Forelimb muscle (tissue), 1 donor: ENCODE measurements at places on chromosomes 2 and 18.

GRCh38 chr18:77115192-77115953, 17.2 kb downstream of the MBP start:
- no peak for DNase-seq

DNA sequence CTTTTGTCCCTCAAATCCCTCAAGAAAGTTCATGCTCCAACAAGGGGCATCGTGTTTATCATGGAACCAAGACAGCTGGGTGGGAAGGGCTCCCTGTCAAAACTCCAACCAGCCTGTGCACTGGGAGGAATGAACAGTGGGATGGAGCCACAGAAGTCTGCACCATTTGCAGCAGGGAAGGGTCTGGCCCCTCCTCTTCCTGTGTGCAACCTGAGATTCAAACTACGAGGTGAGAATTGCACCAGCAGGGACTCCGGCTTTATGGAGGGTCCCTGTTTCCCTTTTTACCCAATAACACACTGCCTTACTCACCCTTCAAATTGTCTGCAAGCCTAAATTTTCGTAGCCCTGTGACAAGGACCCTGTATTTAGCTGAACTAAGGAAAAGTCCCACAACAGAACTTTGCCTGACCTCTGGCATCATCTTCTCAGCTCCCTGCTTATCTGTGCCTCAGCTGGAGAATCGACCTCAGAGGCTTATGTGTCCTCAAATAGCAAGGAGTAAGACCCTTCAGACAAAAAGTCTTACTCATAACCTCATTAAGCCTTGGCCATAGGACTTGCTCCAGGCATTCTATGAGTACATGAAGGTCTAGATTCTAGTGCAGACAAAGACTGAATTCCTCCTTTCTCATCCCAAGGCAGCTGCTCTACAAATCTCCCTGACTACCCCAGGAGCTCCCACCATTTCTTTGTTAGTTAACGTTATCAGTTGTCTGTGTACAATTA, 178.3 kb upstream of the SERPINE2 start:
- no peak for DNase-seq

- no peak for DNase-seq
These were observed 133.5 kb downstream of the ASXL3 start for GRCh38 chr18:33711514-33711913.

DNA sequence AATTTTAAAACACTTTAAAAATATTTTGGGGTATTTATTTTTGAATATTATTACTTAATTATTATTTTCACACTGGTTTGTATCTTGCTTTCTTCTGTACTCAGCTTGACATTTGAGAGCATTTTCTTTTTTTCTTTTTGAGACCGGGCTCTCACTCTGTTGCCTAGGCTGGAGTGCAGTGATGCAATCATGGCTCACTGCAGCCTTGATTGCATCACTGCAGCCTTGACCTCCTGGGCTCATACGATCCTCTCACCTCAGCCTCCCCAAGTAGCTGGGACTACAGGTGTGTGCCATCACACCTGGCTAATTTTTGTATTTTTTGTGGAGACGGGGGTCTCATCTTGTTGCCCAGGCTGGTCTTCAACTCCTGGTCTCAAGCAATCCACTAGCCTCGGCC, 79.9 kb upstream of the DLX2 start:
- no peak for DNase-seq

DNA sequence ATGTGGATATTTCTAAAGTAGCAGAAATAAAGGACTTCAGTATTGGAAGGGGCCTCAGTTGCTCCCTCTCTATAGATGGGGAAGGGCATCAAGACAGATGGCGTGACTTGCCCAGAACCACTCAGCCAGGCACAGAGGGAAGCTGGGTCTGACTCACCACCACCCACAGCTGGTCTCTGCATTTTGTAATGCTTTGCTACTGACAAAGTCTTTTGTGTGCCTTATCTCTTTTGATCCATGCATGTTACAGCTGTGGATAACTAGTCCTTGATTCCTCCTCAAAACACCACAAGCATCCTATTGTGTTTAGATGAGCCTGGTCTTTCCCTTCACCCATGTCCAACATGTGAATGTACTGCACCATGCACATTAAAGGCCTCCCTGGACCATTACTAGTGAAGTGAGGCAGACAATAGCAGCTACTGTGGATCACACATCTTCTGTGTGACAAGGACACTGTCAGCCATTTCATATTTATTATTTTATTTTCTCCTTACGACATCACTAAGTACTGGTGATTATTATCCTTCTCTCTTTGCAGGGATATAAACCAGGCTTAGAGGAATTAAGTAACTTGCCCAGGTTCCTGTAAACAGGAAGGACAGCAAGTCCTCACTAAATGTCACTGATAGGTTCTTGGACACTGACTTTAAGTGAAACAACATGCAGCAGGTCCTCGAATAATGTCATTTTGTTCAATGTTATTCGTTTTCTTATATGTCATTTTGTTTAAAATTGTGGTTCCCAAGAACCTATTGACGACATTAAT, 29.6 kb upstream of the IL37 start:
- DNase-seq: no peak

DNA sequence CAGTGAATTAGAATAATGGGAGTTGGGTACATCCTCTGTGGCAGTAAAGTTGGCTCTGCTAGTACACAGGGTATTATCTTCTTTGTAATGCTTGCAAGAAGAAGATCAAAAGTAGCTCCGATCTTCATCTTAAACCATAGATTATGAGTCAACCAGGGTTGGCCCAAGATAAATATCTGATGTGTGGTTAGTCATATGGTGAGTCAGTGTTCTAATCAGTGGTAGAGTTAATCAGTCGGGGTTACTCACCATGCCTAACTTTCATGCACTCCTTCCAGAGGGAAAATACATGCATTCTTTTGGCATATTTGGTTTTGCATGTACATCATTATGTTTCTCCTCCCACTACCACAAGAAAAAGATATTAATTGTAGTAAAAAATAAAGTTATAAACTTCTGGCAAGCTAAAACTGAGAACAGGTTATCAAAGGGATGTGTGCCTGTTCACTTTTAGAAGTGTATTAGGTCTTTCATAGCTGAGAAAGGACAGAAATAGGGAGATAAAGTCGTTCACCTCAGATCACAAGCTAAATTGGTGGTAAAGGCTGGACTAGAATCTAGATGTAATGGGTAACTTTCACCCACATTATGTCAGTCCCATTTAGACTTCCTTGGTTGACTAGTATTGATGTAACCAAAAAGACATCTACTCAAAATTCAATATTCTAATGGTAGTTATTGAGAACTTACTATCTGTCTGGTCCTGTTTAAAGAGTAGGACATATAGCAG, 684.4 kb downstream of the IRS1 start:
- DNase-seq: no peak
